ENCODE measurements at places on chromosomes 12 and 14.

GRCh38 chr12:2250797-2251196, 198.0 kb downstream of the CACNA1C start:
- DNase-seq: no peak

DNA sequence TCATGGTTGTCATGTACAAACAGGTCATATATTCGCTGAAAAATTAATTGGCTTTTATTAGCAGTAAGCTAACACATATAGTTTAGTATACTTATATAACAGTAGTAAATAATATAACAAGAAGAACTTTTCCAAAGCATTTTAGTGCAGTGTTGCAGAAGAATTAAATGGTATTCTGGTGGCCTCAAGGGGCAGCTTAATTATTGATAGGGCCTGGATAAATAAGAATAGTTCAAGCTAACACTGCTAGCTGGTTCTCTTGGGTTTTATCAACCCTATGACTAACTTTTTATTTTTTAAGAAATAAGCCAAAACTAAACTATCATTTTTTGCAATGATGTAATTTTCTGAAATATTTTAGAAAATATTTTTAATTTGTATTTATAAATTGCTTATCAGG, 152.1 kb downstream of the SRGAP1 start:
- no peak for DNase-seq

GRCh38 chr14:98120831-98121464, 1151.0 kb downstream of the BCL11B start:
- DNase-seq: no peak

- DNase-seq: no peak
Measured at GRCh38 chr14:78653173-78653572, 483.0 kb downstream of the NRXN3 start.

DNA sequence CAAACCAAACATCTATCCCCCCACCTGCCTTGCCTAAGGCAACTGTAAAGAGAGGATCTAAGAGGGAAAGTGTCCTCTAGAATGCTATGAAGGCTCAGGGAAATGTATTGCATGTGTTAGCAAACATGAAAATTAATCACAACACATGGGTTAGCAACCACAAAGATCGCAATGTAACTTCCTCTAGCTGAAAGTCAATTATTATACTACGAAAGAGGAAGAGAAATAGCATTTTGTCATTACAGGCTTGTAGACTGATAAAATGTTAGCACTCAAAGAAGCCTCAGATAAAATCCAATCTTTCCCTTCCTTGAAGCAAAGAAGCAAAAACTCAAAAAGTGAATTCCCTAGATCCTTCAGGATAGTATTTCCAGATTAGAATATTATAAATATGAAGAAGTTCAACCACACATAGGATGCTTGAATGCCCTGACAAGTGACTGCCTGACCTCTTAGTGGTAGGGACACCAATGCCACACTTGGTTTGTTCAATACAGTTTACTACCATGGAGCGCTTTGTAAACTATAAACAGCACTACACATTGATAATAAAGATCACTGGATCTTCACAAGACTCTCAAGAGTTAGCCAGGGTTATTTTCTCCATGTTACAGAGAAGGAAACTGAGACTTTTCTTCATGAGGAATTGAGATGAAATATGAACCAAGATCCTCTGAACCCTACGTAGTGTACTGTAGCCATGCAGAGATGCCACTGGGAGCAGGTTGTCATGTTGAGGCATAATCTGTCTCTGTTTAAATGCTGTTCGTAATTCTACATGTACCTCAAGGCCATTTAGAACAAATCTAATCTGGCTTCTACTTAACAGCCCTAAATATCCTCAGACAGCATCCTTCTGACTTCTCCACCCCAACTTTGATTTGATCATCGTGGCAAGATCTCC, 100.7 kb downstream of the ITPR2 start:
- peak; percentile 82 for DNase-seq

- DNase-seq: no peak
Measured at GRCh38 chr12:93198086-93198485, 179.6 kb upstream of the NUDT4 start.

DNA sequence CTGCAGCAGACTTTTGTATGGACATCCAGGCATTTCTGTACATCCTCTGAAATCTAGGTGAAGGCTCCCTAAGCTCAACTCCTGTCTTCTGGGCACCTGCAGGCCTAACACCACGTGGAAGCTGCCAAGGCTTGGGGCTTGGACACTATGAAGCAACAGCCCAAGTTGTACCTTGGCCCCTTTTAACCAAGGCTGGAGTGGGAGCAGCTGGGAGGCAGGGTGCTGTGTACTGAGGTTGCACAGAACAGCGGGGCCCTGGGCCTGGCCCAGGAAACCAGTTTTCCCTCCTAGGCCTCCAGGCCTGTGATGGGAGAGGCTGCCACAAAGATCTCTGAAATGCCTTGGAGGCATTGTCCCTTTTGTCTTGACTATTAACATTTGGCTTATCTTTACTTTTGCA, 214.4 kb upstream of the LRIG3 start:
- no peak for DNase-seq

GRCh38 chr14:22400655-22401259, 188.3 kb downstream of the DAD1 start:
- no peak for DNase-seq

GRCh38 chr12:98574110-98574509, 19.4 kb upstream of the SLC25A3 start:
- DNase-seq: no peak

DNA sequence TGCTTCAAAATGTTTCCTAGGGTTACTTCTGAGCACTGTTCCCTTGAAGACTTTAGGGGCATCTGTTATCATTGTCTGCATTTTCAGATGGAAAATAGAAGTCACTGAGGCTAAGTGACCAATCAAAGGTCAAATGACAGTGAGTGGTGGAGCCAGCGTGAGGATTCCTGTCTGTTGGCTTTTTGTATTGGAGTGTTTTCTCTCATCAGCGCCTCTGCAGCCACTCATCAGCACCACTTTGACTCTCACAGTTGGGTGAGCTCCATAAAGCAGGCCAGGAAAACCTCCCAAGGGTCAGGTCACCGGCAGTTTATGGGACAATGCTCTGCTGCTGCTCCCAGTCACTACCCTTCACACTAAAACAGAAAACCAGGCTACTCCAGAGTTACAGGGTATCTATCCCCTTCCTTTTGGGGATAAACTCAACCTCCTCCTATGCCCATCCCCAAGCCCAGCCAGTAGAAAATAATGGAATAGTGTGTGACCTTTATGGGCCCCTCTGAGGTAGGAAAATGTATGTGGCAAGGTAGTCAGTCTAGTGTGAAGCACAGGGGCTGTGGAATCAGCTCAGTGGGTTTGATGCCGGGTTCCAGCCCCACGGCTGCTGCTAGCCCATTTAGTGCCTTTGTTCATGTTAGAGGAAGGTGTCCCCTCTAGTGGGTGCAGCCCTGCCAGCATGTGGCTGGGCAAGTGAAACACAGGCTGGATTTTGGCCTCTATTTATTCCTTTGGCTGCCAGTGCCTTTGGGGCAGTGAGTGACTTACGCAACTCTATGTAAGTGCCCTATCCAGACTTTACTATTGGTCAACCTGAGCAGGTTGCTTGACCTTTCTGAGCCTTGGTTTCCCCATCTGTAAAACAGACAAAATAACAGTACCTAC, 133.8 kb upstream of the CPM start:
- no peak for DNase-seq

DNA sequence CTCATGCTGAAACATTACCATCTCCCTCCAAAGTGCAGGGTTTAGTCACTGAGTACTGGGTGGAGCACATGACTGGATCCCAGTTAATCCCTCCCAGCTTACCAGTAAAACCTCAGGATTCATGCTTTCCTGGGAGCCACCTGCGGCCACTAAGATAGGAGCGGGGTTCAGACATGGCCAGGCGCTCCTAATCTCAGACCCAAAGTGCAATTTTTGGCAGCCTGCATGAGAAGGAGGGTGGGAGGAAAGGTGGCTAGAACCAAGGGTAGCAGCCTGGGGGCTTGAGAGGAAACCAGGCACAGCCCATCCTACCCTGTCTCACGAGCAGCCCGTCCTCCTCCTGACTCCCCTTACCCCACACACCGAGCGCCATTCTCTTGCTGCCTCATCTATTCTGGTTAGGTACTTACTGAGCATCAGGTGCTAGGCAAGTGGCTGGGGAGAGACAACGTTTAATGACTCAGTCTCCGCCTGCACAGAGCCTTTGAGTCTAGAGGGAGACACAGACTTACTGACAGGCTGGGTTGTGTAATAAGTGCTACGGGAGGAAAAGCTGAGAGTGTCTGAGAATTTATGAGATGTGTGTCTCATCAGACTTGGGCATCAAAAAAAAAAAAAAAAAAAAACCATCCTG, 9.9 kb downstream of the GPRC5A start:
- DNase-seq: peak; percentile 44

DNA sequence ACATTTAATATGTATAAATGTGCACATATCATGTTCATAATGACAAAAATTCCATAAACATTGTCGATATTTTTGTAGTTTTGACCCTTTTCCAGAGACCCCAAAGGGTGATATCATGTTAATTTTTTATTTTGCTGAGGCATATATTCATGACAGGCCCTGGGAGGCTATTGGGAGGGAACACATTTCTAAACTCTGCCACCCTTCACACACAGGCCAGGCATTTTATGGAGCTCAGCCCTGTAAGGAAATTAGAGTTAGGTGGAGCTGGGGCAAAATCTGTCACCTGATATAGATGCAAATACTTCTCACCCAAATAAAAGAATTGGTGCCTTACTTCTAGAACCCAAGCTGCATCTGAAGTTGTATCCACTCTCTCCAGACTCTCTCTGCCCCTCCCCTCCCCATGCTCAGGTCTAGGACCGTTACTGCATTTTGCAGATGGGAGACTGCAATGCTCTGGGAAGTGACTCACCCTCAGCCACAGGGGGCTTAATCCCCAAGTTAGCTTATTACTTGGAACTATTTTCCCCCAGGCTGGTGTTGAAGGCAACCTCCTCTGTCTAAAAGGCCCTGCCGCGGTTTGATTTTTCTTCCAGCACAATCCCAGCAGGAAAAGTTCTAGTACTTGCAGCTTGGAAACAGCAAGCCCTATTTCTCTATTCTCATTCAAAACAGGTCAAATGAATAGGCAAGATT, 238.9 kb downstream of the EMP1 start:
- no peak for DNase-seq

DNA sequence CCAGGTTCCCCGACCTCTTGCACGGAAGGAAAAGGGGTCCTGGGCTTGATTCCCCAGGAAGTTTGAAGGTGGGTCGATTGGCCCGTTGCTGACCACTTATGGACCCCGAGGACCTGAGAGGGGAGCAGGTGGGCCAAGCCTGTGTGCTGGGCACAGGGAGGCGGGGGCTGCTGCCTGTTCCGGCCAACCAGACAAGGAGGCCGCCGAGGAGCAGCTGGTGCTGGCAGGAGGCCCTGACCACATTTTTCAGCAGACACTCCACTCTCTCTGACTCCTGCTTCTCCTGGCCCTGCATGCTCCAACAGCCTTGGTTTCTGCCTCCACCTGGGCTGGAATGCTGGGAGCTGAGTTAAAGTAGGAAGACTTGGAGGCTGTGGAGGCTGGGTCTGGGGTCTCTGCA, 42.8 kb downstream of the NOS1 start:
- DNase-seq: no peak

- no peak for DNase-seq
Measured at GRCh38 chr14:42665083-42665482, 1058.4 kb downstream of the LRFN5 start.

- no peak for DNase-seq
Measured at GRCh38 chr14:99905121-99905520, 111.9 kb downstream of the EML1 start.

DNA sequence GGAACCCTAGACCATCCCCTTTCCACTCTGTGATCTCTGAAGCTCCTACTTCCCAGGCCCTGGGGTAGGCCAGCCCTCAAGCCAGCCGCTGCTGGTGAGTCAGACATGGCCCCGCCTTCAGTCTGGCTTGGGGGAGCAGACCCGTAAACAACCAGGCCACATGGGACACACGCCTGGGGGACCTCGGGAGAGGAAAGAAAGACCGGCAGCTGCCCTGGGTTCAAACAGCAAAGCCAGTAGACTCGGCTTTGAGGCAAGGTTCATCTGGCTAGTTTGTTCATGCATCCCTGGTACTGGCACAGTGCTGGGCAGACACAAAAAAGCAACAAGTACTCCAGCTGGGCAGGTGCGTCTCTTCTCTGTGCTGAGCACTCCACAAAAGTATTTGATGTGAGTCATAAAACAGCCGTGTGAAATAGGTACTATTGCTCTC, 101.9 kb downstream of the SETD3 start:
- DNase-seq: no peak

DNA sequence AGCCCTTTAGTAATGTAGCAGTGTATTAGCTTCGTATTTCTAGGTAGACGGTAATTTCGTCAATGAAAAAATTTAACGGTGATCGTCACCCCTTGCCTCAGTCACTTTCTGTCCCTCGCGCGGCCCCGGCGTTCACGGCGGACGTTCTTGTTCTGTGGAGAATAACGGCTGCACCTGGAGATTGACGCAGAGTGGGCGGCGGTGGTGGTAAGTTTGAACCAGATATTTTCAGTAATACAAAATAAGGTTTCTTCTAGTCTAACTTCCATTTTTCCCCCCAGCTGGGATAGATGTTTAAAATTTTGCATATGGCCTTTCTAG, 341 bp downstream of the ZNF10 start:
- no peak for DNase-seq

DNA sequence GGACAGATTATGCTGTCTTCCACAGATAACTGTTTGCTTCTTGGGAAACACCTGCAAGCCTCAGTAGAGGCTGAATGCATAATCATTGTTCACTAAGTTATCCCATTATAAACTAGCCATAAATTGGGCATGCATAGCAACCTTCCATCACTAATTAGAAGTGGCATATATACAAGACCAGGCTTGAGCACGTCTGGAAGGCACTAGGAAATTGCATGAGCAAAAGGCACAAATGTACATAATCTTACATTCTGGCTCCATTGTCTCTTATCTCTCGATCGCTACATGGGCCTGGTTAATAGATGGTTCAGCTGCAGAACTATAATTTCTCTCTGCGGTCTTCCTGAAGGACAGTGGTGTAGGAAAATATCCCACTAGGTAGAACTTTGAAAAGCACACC, 679.2 kb downstream of the RPL10L start:
- no peak for DNase-seq

DNA sequence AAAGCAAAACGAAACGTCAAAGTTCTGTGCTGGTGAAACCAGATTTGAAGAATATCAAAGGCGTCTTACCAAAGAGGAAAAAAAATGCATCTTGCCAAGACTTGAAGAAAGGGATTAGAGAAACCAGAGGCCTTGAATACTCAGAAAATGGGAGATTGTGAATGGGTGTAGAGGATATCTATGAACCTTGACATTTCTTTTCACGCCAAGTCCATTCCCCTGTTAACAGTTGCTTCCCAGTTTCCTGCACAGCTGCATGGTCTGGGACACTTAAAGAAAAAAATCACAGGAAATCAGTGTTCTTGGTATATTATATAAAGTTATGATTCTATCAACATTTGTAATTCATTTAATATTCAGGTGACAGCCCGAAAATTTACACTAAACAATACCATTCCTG, 1.4 kb upstream of the GTF2A1 start:
- DNase-seq: no peak

- DNase-seq: peak; percentile 82
Measured at GRCh38 chr12:54304187-54304810, 3.5 kb upstream of the NFE2 start.

DNA sequence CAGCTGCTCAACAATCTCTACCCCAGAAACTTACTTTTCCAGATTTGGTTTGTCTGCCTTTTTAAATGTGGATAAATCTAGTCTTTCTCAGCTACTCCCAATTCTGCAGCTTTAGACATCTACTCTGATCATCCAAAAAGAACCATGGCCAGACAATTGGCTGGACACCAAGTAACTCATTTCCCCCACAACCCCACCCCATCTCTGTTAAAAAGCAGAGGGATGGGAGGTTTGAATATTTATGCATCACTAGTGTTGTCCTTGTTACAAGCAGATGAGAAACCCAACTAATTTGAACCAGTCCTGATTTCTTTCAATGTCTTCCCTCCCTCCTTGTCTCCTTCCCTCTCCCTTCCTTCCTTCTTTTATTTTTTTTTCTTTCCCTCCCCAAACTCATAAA, 391.9 kb downstream of the GALC start:
- no peak for DNase-seq
